Thoracic aorta (tissue), 2 donors: ENCODE measurements at places on chromosomes 3 and 15. TPM values are rescaled to one million over a fixed set of nuclear protein-coding genes. Genes with fewer than 3 reads are reported as not detected.

DNA sequence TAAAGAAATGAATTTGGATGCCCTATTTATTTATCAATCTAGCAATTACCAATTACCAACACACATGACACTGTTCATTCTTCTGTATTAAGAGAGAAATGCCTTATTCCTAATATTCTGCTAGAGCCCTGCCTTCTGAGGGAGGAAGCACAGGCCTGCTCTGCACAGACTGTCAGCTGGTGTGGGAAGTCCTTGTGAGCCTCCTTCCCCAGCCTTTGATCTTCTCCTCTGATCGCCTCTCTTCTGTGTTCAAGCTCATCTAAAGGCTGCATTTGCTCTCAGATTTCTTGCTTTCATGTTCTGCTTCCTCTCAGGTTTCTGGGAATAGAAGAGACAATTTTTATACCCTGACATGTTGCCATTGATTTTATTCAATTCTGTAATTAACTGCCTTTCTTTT is 290.6 kb upstream of the UMPS start:
- no peak overlapping the region for H3K4me3 ChIP-seq
- H3K4me1 ChIP-seq = no peaks in the 10 kb centered on the region
- no peak overlapping the region for H3K27ac ChIP-seq
- H3K36me3 ChIP-seq = peaks cover 56% of the 10 kb centered on the region
- DNase-seq = no peak
- H3K27me3 ChIP-seq = no peaks in the 10 kb centered on the region

The KBTBD13 gene
- 3.1 TPM for total RNA-seq

- H3K4me3 ChIP-seq = no peak overlapping the region
- peaks cover 19% of the 10 kb centered on the region for H3K4me1 ChIP-seq
- H3K36me3 ChIP-seq = no peaks in the 10 kb centered on the region
These were observed 45.5 kb downstream of the SUSD5 start for GRCh38 chr3:33173103-33173502.

GRCh38 chr3:115986555-115987207 is 363.4 kb downstream of the GAP43 start:
- H3K27ac ChIP-seq = no peak overlapping the region
- DNase-seq = no peak
- no peaks in the 10 kb centered on the region for H3K4me1 ChIP-seq
- H3K36me3 ChIP-seq = no peaks in the 10 kb centered on the region
- H3K27me3 ChIP-seq = no peaks in the 10 kb centered on the region
- no peak overlapping the region for H3K4me3 ChIP-seq

The GOLGA8M gene
- not detected for total RNA-seq

DNA sequence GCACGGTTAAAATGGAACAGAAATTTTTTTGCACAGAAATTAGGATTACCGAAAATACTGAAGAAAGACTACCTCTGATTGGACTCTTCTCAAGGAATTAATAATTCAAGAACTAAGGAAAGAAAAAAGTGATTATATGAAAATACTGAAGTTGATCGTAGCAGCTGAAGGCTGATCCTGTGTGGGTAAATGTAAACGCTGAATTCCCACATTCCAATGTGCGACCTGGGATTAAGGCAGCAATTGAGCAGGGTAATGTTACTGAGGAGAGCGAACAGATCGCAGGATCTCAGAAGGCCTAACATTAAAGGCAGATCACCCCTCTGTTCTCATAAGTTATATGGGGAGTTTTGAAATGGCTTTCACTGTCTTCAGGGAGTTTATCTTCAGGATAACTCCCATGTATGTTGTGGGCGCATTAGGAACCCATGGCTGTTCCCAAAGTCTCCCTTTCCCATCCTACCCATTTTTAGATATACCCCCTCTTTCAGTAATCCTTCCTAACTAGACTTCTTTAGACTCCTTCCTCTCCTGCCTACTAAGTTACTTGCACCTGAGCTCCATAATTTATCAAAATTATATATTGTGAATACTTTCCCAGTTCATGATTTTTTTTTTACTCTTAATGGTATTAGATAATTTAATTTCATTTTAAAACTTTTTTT is 1.0 kb upstream of the UBL7 start:
- H3K27me3 ChIP-seq = no peaks in the 10 kb centered on the region
- DNase-seq = no peak
- H3K4me1 ChIP-seq = peaks cover 10% of the 10 kb centered on the region
- peaks cover 4% of the 10 kb centered on the region for H3K36me3 ChIP-seq
- H3K4me3 ChIP-seq = peak overlapping the region; percentile 80

GRCh38 chr3:190721330-190721729 is 141.2 kb downstream of the GMNC start:
- H3K4me1 ChIP-seq = no peaks in the 10 kb centered on the region
- no peak overlapping the region for H3K27ac ChIP-seq
- no peaks in the 10 kb centered on the region for H3K27me3 ChIP-seq
- no peak for DNase-seq
- no peaks in the 10 kb centered on the region for H3K36me3 ChIP-seq

The WDR82 gene
- total RNA-seq = 66.2 TPM

- DNase-seq = no peak
- H3K4me1 ChIP-seq = peaks cover 16% of the 10 kb centered on the region
- H3K27me3 ChIP-seq = no peaks in the 10 kb centered on the region
- H3K36me3 ChIP-seq = no peaks in the 10 kb centered on the region
- no peak overlapping the region for H3K27ac ChIP-seq
These were observed 82.5 kb downstream of the RFTN1 start for GRCh38 chr3:16430717-16431630.

GRCh38 chr3:178353006-178353694 is 183.1 kb upstream of the KCNMB2 start:
- no peak overlapping the region for H3K27ac ChIP-seq
- H3K27me3 ChIP-seq = no peaks in the 10 kb centered on the region
- no peak for DNase-seq
- peak overlapping the region; percentile 35 for H3K4me3 ChIP-seq

The ADAMTSL3 gene
- 45.4 TPM for total RNA-seq

The TJP1 gene
- 78.4 TPM for total RNA-seq

The MORC1 gene
- total RNA-seq = not detected

GRCh38 chr3:48069339-48069738 is 53.1 kb upstream of the MAP4 start:
- peak overlapping the region; percentile 20 for H3K4me3 ChIP-seq
- no peaks in the 10 kb centered on the region for H3K27me3 ChIP-seq
- DNase-seq = no peak
- H3K4me1 ChIP-seq = peaks cover 51% of the 10 kb centered on the region
- H3K36me3 ChIP-seq = peaks cover 4% of the 10 kb centered on the region

The BMF gene
- total RNA-seq = 13.1 TPM

The CCK gene
- not detected for total RNA-seq

GRCh38 chr3:100044369-100044768 is 69.9 kb downstream of the FILIP1L start:
- peak overlapping the region; percentile 92 for H3K27ac ChIP-seq
- H3K4me3 ChIP-seq = no peak overlapping the region
- H3K27me3 ChIP-seq = no peaks in the 10 kb centered on the region
- DNase-seq = no peak

The SLC22A13 gene
- 0.99 TPM for total RNA-seq

The SHC4 gene
- total RNA-seq = 16.1 TPM

GRCh38 chr3:49182682-49183081 is 11.3 kb downstream of the KLHDC8B start:
- H3K4me1 ChIP-seq = no peaks in the 10 kb centered on the region
- H3K27ac ChIP-seq = no peak overlapping the region
- DNase-seq = no peak
- no peaks in the 10 kb centered on the region for H3K27me3 ChIP-seq

The STRIT1 gene
- total RNA-seq = not detected

GRCh38 chr3:156688632-156689452 is 14.5 kb downstream of the TIPARP start:
- H3K36me3 ChIP-seq = no peaks in the 10 kb centered on the region
- DNase-seq = no peak
- peaks cover 53% of the 10 kb centered on the region for H3K4me1 ChIP-seq
- H3K27ac ChIP-seq = no peak overlapping the region

The EXD1 gene
- not detected for total RNA-seq

The OCA2 gene
- total RNA-seq = 8.0 TPM

DNA sequence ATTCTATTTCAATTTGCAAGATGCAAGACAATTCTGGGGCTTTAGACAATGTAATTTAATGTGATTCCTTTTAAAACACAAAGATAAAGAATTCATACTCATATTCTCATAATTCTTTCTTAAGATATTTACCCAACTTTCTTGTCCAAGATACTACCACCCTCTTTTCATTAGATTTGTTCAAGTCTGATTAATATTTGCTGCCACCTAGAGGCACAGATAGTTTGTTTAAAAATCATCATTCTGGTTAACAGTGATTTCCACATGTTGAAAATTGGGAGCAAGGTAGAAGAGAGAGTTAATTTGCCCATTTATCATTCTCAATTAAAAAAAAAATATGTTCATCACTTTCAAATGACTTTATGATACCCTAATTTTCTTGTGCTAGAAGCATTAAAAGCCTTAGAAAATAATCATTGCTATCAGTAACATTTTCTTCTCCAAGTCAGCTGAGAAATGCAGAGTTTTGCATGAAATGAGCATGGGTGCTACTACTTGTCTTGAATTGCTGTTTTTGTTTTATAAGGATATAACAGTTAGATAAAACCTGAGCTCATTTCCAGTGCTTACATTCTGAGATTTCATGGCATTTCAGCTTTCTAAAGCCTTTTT is 11.6 kb downstream of the TAMM41 start:
- no peaks in the 10 kb centered on the region for H3K4me1 ChIP-seq
- H3K4me3 ChIP-seq = no peak overlapping the region
- H3K27ac ChIP-seq = no peak overlapping the region
- no peak for DNase-seq
- H3K27me3 ChIP-seq = no peaks in the 10 kb centered on the region

The LXN gene
- total RNA-seq = 14.9 TPM

- DNase-seq = no peak
- H3K4me1 ChIP-seq = no peaks in the 10 kb centered on the region
- no peaks in the 10 kb centered on the region for H3K27me3 ChIP-seq
- no peak overlapping the region for H3K27ac ChIP-seq
- no peak overlapping the region for H3K4me3 ChIP-seq
These were observed 28.5 kb downstream of the ATR start for GRCh38 chr3:142549986-142550385.

- no peak overlapping the region for H3K4me3 ChIP-seq
- H3K36me3 ChIP-seq = no peaks in the 10 kb centered on the region
- no peaks in the 10 kb centered on the region for H3K4me1 ChIP-seq
- no peak overlapping the region for H3K27ac ChIP-seq
- DNase-seq = no peak
- H3K27me3 ChIP-seq = no peaks in the 10 kb centered on the region
These were observed 5.5 kb upstream of the BUB1B start for GRCh38 chr15:40155270-40155910.

The MKRN2OS gene
- not detected for total RNA-seq

GRCh38 chr3:181358562-181358961 is 353.2 kb upstream of the SOX2 start:
- DNase-seq = no peak
- no peak overlapping the region for H3K4me3 ChIP-seq
- no peaks in the 10 kb centered on the region for H3K36me3 ChIP-seq
- no peak overlapping the region for H3K27ac ChIP-seq
- no peaks in the 10 kb centered on the region for H3K27me3 ChIP-seq

The ACOX2 gene
- total RNA-seq = 22.2 TPM

The RYK gene
- total RNA-seq = 74.1 TPM

GRCh38 chr3:150409512-150410310 is 1.6 kb downstream of the TSC22D2 start:
- H3K36me3 ChIP-seq = no peaks in the 10 kb centered on the region
- DNase-seq = peak; percentile 42
- H3K4me3 ChIP-seq = peak overlapping the region; percentile 85

GRCh38 chr3:54122324-54123002 is at the start of gene CACNA2D3:
CACNA2D3 (plus strand) TSS chr3:54122552.
- peak within 1 kb of the TSS; percentile 76 for H3K4me3 ChIP-seq
- no peaks in the 10 kb centered on the region for H3K27me3 ChIP-seq
- H3K4me1 ChIP-seq = peaks cover 24% of the 10 kb centered on the region
- H3K36me3 ChIP-seq = no peaks in the 10 kb centered on the region
- H3K27ac ChIP-seq = no peak within 1 kb of the TSS
- no peak for DNase-seq

DNA sequence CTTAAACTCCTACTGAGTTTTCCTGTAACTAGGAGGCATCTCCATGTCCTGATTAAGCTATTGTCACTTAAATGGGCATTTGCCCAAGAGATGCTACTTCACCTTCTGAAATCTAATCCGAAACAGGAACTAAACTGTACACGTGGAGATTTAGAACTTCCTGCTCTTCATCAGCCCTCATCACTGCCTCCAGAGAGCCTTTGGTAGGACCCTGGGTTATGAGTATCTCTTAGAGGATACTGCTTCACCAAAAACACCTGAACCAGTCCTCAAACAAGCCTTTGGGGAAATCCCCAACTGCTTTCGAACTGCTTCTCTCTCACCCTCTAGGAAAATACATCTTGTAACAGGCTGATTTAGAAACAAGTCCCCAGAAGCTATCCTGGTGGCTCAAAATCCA is 320.3 kb downstream of the GAP43 start:
- no peak for DNase-seq
- H3K36me3 ChIP-seq = no peaks in the 10 kb centered on the region
- H3K27ac ChIP-seq = no peak overlapping the region
- H3K4me3 ChIP-seq = no peak overlapping the region
- H3K27me3 ChIP-seq = no peaks in the 10 kb centered on the region

DNA sequence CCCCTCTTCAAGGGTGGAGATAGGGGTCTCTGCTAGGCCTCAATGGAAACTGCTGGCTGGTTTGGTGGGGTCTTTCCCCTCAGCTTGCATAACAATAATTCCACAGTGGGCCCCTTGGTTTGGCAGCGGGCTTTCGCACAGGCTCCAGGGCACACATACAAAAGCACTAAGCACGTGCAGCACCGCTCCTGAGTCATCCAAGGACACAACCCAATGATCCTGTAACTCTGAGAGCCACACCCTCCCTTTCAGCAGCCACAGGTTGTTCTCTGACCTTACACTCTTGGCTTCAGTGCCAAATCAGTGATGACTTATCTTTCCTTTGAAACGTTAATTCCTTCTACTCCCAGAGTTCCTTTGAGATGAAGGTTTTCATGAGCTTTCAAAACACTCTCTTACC is 41.7 kb downstream of the DAPK2 start:
- H3K36me3 ChIP-seq = no peaks in the 10 kb centered on the region
- H3K4me1 ChIP-seq = no peaks in the 10 kb centered on the region
- no peak overlapping the region for H3K27ac ChIP-seq
- no peak overlapping the region for H3K4me3 ChIP-seq
- no peak for DNase-seq
- no peaks in the 10 kb centered on the region for H3K27me3 ChIP-seq

- no peak for DNase-seq
- H3K4me1 ChIP-seq = peaks cover 81% of the 10 kb centered on the region
- H3K27me3 ChIP-seq = no peaks in the 10 kb centered on the region
- H3K4me3 ChIP-seq = no peak overlapping the region
These were observed 29.7 kb downstream of the CYFIP1 start for GRCh38 chr15:22950256-22950990.

- no peak overlapping the region for H3K27ac ChIP-seq
- peaks cover 7% of the 10 kb centered on the region for H3K36me3 ChIP-seq
- H3K27me3 ChIP-seq = no peaks in the 10 kb centered on the region
- no peak for DNase-seq
These were observed 54.4 kb upstream of the EHHADH start for GRCh38 chr3:185308126-185308754.

GRCh38 chr15:93029836-93030429 is 59.1 kb downstream of the RGMA start:
- no peaks in the 10 kb centered on the region for H3K27me3 ChIP-seq
- H3K4me3 ChIP-seq = peak overlapping the region; percentile 57
- H3K4me1 ChIP-seq = peaks cover 56% of the 10 kb centered on the region
- H3K36me3 ChIP-seq = peaks cover 6% of the 10 kb centered on the region
- peak overlapping the region; percentile 88 for H3K27ac ChIP-seq
